Fibroblast of skin of abdomen (primary cell): ENCODE measurements at places on chromosomes 16 and 17.
A peak's percentile ranks its signal among the peaks of the same experiment; 100 is the strongest.

- no peak for DNase-seq
Observed at GRCh38 chr17:40309949-40310510, 1.1 kb downstream of the RARA start.

DNA sequence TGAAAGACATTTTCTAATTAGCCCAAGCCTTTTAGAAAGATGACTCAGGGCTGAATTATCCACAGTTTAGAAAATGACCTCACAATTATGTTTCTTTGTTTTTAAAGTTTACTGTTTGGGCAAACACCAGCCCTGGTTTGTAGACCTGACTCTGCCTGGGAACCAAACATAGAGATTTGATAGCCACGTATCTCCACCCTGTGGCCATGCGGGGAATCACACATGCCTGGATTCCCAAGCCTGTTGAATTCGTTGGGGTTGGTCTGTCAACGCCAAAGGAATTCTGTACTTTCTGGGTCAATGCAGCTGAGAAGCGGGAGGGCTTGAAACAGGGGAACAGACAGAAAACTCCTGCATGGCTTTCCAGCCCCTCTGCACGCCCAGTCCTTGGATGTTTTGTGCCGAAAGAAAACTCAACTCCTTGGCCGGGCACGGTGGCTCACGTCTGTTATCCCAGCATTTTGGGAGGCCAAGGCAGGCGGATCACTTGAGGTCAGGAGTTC, 26.9 kb downstream of the CD300A start:
- peak; percentile 40 for DNase-seq

DNA sequence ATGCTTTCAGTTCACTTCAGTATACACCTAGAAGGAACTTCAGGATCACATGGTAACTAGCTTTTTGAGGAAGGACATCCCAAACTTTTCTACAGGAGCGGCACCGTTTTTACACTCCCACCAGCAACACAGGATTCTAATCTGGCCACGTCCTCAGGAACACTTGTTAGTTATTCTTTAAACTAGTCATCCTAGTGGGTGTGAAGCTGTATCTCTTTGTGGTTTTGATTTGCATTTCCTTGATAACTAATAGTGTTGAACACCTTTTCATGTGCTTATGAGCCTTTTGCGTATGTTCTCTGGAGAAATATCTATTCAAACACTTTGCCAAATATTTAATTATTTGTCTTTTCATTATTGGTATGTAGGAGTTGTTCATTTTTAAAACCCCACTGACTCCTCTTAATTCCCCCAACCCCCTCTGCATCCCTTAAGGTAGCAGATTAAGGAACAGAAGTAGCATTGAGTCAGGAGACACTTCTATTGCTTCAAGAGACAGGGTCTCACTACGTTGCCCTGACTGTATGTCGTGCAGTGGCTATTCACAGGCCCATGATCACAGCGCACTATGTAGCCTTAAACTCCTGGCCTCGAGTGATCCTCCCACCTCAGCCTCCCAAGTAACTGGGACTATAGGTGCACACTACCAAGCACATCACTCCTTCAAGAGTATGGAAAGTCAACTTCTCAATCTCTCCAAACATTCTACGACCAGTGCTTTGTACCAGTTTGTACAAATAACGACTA, 25.4 kb downstream of the YWHAE start:
- no peak for DNase-seq

- DNase-seq, result no peak
Observed at GRCh38 chr16:49586466-49587450, 213.2 kb downstream of the C16orf78 start.

DNA sequence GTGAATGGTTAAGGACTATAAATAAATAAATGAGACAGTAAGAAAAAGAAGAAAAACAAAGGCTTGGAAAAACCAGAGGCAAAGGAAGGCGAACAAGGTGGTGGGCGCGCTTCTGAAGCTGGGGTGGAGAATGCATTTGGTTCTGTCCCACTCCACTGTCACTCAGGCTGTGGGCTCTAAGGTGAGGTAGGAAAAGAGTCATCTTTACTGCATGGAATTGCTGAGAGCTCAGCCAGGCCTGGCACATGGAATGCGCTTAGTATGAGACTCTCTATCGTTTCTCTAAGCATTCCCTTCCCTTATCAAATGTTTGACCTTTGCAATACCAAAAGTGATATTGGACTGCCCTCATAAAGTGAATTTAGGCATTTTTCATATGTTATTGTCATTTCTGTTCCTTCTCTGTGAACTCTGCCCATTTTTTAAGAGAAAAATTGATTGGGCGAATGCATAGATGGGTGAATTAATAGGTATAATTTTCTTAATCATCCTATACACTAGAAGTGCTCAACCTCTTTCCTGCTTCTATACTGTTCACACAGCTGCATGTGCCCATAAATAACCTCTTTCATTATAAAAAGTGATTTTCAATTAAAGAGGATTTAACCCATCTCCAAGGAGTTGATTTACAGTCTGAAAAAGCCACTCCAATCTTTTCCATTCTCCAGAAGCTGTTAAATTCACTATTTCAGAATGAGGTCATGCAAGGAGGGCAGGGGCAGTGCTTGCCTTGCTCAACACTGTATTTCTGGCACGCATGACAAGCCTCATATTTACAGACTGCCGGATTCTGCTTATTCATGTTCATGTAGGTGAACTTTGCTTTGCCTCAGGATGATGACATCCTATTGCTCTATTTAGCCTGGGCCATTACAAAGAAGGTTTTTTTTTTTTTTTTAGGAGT, 87.7 kb downstream of the MYH10 start:
- peak; percentile 69 for DNase-seq

DNA sequence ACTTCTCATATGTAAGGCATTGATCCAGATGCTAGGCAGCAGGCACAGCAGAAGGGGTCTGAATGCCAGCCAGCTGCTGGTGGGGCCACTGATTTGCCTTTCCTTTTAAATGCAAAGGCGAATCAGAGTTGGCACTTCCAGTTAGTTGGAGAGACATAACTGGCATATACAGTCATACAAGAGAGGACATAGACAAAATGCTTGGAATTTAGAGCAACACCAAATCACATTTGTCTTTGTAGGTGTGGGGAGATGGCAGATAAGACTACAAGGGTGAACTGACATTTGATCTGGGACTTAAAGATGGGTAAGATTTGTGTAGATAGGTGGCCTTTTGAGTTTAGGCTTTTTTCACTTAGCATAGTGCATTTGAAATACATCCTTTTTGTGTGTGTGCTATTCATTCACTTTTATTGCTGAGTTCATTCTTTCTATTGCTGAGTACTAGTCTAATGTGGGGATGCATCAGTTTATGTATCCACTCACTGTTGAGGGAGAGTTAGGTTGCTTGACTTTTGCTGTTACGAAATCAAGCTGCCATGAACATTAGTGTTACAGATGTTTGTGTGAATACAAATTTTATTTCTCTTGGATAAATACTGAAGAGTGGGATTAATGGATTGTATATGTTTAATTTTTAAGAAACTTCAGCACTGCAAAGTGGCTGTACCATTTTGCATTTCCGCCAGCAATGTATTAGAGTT, 74.1 kb downstream of the SPECC1 start:
- DNase-seq, result peak; percentile 14

- DNase-seq, result no peak
Observed at GRCh38 chr16:88144028-88144511, 192.8 kb downstream of the BANP start.

- no peak for DNase-seq
Observed at GRCh38 chr17:29062215-29062614, 19.3 kb downstream of the PIPOX start.

GRCh38 chr17:65430209-65430833, 131.1 kb downstream of the AXIN2 start:
- DNase-seq, result no peak
